ENCODE measurements at places on chromosomes 1 and 21. TPM values are rescaled to one million over a fixed set of nuclear protein-coding genes. Genes with fewer than 3 reads are reported as not detected.

C1orf87 gene
- not detected for polyA plus RNA-seq

RXRG gene
- polyA plus RNA-seq, result 0.20 TPM

CNR2 gene
- polyA plus RNA-seq, result 0.01 TPM

OR2T29 gene
- not detected for polyA plus RNA-seq

KCNJ9 gene
- not detected for polyA plus RNA-seq

KIAA0040 gene
- polyA plus RNA-seq, result 2.3 TPM

FAM78B gene
- polyA plus RNA-seq, result 0.20 TPM

PCP4L1 gene
- polyA plus RNA-seq, result 10.0 TPM

KISS1 gene
- polyA plus RNA-seq, result not detected
